ENCODE measurements at places on chromosomes 1 and 21.

GRCh38 chr1:236091933-236092318 lies 27.0 kb upstream of the NID1 start:
- DNase-seq, result no peak

GRCh38 chr1:162055062-162055461 lies 14.4 kb upstream of the NOS1AP start:
- DNase-seq, result no peak

DNA sequence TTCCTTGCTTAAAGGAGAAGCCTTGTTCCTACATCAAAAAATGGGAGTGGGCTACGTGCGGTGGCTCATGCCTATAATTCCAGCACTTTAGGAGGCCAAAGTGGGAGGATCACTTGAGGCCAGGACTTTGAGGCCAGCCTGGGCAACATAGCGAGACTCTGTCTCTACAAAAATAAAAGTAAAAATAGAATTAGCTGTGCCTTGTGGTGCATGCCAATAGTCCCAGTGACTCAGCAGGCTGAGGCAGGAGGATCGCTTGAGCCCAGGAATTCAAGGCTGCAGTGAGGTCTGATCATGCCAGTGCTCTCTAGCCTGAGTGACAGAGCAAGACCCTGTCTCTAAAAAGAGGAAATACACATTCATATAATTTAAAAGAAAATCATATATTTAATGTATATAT lies 127.1 kb downstream of the C1orf21 start:
- DNase-seq, result no peak

GRCh38 chr1:214441119-214441518 lies 110.3 kb downstream of the PTPN14 start:
- DNase-seq, result no peak

DNA sequence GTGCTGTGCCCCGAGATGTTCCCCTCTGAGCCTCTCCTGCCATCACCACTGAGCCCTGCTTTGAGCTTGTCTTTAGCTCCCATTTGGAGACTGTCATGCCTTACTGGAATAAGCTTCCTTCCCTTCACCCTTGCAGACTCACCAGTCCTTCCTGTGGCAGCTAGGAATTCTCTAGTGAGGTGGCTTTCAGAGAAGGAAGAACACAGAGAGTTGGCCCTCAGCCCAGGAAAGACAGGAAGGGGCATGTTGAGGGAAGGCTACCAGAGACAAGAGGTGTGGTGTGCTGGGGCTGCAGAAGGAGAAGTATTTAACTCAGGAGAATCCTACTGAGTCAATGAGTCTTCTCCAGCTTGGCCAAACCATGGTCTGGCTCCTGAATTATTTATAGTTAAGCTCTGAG lies 76.3 kb downstream of the UCK2 start:
- DNase-seq, result no peak

- no peak for DNase-seq
These were observed 27.8 kb upstream of the ALDH9A1 start for GRCh38 chr1:165726169-165726568.

DNA sequence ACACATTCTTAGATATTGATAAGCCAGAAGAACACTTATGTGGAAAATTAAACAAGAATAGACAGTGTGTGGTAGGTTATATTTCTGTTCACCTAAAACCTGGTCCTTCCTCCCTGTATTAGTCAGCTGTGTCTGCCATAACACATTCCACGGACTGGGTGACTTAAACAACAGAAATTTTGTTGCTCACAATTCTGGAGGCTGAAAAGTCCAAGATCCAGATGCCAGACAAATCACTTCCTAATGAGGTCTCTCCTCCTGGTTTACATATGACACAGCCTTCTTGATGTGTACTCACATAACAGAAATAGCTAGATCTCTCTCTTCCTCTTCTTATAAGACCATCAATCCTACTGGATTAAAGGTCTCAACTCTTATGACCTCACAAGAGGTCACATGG lies 25.7 kb downstream of the JMJD4 start:
- no peak for DNase-seq

- DNase-seq, result no peak
These were observed 465.6 kb downstream of the SIPA1L2 start for GRCh38 chr1:232164078-232164963.

DNA sequence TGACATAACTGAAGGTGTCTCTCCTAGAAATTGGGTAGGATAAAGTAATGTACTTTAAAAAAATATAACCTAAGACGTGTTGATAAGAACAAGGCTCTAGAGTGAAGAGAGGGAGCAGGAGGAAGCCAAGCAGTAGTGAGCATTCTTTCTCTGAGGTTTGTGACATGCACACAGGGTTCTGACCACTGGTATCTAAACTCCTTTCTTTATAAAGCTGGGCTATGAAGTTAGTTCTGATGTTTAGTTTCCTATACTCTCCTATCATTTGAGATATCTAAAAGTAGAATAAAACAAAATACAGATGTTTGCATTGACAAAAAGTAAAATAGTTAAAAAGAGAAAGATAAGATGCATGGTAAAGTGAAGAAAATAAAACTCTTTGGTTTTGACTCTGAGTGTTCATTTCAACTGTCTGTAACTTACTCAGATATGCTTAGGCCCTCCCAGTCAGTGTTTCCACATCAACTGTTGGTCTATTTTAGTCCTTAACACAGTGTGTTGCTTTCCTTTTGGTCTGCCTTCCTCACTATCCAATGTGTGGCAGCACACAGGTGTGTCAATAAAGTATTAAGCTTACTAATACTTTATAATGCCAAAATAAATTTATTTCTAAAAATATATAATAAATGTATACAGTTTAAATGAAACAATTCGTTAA lies 543.5 kb downstream of the PTPRC start:
- no peak for DNase-seq

DNA sequence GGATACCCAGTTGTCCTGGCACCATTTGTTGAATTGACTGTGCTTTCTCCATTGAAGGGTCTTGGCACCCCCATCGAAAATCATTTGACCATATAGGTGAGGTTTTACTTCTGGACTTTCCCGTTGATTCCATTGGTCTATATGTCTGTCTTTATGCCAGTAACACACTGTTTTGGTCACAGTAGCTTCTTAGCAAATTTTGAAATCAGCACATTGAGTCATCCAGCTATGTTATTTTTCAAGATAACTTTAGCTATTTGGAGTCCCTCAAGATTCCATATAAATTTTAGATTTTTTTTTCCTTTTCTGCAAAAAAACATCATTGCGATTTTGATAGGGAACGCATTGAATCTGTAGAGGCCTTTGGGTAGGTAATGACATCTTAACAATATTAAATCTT lies 235.6 kb downstream of the SMYD3 start:
- DNase-seq, result no peak

- DNase-seq, result no peak
These were observed 17.4 kb upstream of the KCNAB2 start for GRCh38 chr1:6028042-6028850.

GRCh38 chr1:58249737-58250586 lies 296.6 kb downstream of the OMA1 start:
- DNase-seq, result peak; percentile 72

DNA sequence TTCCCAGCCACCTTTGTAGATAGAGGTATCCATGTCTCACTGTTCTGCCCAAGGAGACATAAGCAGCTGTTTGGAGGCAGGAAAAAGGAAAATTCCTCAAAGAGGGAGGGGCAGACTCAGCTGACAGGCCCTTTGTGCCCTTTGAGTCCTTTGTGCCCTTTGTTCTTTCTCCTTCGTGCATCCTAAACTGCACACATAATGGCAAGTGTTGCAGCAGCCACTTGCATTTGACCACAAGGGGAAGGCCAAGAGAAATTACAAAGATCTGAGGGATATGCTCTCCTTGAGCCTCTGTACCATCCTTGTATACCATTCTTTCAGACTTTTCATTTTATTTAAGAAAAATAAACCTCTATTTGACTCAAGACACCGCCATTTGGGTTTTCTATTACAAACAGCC lies 71.8 kb upstream of the PKN2 start:
- no peak for DNase-seq

DNA sequence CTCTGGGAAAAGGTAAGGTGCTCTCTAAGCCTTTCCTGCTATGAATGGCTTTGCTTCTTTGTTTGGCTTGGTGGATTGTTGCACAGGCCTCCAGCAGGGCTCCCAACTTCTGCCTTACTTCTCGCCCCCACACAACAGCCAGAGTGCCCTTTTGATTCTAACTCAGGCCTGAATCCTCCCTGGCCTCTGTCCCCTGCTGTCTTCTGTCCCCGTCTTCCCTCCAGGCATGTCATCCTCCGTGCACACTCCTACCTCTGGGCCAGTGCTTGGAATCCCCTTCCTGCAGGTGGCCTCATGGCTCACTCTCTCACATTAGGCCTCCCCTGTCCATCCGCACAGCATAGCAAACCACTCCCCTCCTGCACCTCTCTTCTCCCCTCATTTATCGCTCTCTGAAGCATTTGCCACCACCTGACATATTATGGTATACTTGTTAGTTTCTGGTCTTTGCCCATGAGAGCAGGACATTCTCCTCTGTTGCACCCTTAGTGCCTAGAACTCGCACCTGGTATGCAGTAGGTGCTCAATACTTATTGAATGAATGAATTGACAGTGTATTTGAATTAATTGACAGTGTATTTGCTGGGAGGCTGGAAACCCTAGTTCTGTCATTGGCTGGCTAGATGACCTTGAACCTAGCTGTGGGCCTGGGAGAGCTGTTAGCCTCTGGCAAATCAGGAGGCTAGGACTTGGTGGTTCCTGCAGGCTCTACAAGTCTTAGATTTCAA lies 2.9 kb downstream of the ZDHHC18 start:
- DNase-seq, result no peak

DNA sequence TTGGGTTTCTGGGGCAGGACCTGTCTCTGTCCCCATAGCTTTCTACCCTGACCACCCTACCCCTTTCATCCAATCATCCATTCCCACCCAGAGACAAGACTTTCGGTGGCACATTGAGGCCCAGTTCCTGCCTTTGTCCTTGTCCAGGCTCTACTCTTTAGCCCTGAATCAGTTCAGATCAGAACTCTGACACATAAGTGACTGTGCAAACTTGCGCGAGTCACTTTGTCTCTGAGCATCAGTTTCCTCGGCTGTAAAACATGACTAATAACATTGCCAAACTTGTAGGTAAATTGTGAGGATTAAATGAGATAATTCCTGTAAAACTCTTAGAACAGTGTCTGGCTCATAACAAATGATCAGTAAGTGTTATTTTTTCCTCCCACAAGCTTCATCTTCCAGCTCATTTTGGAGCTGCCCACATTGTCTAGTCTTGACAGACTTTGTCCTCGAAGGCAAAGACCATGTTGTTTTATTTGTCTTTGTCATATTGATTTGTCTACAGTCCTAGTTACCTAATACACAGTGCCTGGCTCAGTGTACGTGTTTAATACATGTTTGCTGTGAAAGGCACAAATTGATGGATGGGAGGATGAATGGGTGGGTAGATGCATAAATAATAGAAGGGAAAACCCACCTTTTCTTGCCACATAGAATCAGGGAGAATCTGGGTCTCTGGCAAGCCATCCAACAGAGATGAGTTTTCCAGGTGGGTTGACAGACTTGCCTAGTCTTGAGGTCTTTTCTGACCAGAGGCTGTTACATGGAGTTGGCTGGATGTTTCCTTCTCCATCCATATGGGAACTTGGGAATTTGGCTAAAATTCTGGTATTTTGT lies 262.9 kb downstream of the OMA1 start:
- DNase-seq, result no peak

DNA sequence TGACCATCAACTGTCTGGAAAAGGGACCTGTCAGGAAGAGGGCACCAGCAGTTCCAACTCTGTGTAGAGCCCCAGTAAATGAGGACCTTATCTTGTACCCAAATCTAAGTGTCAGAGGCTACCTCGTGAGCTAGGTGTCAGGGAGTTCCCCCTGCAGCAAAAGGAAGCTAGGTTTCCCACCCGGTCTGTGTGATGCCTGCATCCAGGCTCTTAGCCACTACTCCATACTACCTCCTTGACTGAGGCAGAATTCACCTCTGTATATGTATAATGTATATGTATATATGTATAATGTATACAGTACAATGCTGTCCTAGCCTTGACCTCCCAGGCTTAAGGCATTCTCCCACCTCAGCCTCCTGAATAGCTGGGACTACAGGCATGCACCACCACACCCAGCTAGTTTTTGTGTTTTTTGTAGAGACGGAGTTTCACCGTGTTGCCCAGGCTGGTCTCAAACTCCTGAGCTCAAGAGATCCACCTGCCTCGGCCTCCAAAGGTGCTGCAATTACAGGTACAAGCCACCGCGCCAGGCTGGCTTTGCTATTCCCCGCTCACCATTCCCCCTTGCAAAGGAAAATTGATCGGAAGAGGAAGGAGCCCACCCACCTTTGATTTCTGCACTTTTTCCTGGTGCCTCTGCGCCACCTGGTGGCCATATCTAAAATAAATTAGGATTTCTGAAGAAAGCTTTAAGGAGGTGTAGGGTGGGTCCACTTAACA lies 15.7 kb upstream of the LUZP1 start:
- DNase-seq, result no peak

- DNase-seq, result no peak
These were observed 73.2 kb downstream of the DAB1 start for GRCh38 chr1:57350610-57351009.

- DNase-seq, result no peak
These were observed 978.7 kb downstream of the MRPL39 start for GRCh38 chr21:24628536-24628935.

GRCh38 chr21:43772425-43772821 lies 3.7 kb downstream of the CSTB start:
- DNase-seq, result no peak

- DNase-seq, result no peak
These were observed 1.6 kb downstream of the HPCAL4 start for GRCh38 chr1:39689635-39690034.
